ENCODE measurements at places on chromosomes 2 and 18.

GRCh38 chr2:16933355-16933754 is 267.7 kb upstream of the CYRIA start:
- no peak for DNase-seq

DNA sequence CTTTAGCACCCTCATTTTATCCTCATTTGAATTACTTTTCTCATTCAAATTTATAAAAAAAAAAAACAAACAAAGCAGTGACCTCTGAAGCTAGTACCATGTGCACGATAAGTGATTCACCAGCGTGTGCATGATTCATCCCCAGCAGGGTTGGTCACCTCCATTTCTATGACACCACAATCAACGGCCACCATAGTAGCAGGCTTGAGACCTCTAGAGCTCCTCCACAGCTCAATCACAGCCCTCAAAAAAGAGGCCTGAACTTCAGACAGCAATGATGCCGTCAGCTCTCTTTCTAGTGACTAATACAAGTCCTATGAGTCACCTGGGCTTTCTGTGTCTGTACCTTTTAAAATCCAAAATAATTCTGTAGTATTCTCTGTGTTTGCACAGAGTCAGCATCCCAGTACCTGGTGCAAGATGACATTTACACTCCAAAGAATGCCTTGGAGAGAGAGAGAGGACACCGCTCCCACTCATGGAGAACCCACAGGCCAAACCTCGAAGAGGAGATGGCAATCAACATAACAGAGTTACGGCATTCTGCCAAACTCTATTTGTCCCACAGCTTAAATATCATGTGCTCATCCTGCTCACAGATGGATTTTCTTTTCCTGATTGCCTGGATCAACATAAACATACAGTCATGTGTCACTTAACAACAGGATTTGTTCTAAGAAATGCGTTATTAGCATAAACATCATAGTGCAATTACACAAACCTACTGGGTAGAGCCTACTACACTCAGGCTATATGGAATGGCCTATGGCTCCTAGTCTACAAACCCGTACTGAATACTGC is 58.7 kb downstream of the L3MBTL4 start:
- DNase-seq: no peak

DNA sequence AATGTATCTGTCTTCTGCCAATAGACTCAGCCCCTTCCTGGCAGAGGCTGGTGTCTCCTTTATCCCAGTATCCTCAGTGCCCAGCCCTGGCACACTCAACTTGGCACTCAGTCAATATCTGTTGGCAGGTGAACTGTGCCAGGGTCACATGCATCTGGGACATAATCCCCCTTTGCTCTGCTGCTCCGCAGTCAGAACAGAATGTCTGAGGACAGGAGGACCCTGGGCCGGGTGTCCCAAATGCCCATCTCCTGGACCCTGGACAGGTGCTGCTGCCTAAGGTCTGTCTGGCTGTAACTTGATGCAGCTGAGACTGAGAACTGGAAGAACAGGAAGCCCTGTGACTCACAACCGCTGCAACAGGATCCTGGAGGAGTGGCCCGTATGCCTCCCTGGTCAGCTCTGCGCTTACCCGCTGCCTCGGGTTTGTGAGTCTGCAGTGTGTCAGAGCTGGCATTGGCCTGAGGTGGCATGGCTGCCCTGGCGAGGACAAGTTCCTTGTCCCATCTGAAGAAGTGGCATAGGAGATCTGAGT is 11.4 kb downstream of the HK2 start:
- no peak for DNase-seq

- DNase-seq: no peak
Observed at GRCh38 chr2:239751679-239752355, 273.3 kb downstream of the NDUFA10 start.

GRCh38 chr2:9637330-9637729 is 6.5 kb upstream of the YWHAQ start:
- DNase-seq: no peak

DNA sequence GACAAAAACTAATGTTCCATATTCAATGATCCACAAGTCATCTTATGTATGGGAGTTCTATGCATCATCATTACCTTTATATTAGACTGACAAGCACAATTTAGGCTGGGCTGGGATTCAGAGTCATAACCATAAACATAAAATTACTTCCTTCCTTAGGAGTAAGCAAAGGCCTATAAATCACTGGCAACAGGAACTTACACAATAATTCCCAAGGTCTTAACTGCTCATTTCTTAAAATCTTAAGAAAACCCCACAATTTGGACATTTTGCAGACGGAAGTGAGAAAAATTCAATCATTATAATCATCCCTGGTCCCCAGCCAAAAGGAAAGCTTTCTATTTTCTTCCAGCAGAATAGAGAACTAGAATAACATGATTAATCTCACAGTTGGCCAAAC is 232.3 kb downstream of the DYM start:
- DNase-seq: no peak

All from stimulated activated naive CD4-positive, alpha-beta T cell treated with Interleukin-2 at 50 U/mL for 16 hours (primary cell).